Daoy (cell line): ENCODE measurements at places on chromosomes 3 and 15. TPM values are rescaled to one million over a fixed set of nuclear protein-coding genes. Genes with fewer than 3 reads are reported as not detected.
A peak's percentile ranks its signal among the peaks of the same experiment; 100 is the strongest.

The MORC1 gene
- not detected in 2 replicates for total RNA-seq

The SPRED1 gene
- total RNA-seq: 15.9 and 17.5 TPM in 2 replicates

The GNAT1 gene
- not detected in 2 replicates for total RNA-seq

The CLDN11 gene
- total RNA-seq: 14.9 and 15.8 TPM in 2 replicates

- no peak for DNase-seq
Measured at GRCh38 chr3:20394243-20394642, 208.2 kb upstream of the SGO1 start.

- DNase-seq: no peak
Measured at GRCh38 chr3:113269661-113270060, 58.3 kb downstream of the BOC start.

DNA sequence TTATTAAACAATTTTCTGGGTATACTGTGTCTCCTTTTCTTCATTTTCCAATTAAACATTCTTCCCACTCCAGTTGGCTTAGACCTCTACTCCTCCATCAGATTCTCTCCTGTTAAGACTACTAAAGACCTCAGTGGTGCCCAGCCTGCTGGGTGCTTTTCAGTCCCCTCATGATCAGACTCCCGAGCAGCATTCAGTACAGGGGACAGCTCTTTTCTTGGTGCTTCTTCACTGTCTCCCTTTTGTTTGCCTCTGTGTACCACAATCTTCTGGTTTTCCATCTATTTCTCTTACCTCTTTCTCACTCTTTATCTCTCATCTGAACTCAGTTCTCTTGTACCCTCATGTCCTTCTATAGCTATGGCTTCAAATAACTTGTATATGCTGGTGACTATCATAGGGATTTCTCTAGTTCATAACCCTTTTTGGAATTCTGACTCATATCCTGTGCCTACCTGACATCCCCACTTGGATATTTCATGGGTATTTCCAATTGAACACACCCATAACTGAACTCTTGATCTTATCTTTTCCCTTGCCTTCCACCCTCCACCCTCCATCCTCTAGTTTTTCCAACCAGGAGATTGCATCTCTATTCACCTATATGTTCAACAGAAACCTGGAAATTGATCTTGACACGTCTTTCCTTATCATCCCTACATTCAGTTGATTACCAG lies 55.6 kb upstream of the ABHD10 start:
- DNase-seq: peak; percentile 60

DNA sequence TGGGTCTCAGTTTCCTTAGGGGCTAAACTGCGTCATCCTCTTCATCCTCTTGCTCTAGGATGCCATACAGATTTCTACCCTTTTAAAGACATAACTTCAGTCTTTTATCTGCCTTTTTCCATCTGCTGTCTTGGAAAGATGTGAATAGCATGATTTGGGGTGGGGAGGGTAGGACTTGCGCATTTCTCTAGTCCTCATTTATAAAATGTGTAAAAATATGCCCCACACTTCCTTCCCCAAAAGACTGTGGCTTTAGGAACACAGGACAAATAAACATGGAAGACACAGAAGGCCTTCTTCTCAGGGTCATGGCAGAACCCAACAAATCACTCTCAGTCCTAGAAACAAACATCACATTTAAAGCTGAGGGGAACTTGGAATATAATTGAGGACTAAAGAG lies 48.4 kb upstream of the BCL6 start:
- no peak for DNase-seq
